ENCODE measurements at places on chromosomes 5 and 9.

DNA sequence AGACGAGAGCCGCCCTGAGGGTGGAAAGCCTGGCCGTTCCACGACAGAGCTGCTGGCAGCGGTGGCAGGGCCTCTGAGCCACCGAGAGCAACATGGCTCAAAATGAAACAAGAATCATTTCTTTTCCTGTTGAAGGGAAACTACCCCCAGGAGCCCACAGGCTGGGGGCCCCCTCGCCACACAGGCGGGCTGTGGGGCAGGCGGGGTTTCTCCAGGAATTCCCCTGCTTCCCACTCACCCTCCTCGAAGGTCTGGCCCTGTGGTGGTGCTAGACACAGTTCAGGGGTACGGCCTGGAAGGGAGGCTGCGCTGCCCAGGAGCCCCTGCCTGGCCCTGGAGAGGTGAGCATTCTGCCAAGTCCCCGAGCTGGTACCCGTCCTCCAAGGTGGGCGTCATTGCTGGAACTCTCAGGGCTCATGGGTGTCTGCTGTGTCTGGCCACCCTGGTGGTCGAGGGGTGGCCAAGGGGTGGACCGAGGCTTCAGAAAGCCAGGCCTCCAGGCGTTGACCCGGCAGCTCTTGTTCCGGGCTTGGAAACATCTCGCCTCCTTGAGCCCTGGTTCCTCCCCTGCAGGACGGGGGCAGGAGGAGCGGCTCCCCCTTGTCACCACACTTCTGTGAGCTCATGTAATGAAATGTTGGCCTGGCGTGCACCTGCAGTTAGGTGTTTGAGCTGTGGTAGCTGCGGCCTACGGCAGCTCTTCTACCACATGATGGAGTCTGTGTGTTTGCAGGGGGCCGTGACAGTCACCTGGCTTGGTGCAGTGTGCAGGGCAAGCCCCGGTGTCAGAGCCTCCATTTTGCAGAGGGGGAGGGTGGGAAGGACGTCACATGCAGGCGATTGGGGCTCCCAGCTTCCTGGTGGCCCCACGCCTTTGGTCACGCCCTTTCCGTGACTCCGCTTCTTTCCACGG lies 65.3 kb downstream of the RXRA start:
- peak; percentile 82 for DNase-seq

GRCh38 chr5:15597804-15598203 lies 97.8 kb downstream of the FBXL7 start:
- DNase-seq, result no peak

- DNase-seq, result no peak
These were observed 507.9 kb upstream of the DAP start for GRCh38 chr5:11268891-11269290.

GRCh38 chr5:62206150-62206829 lies 99.7 kb upstream of the KIF2A start:
- DNase-seq, result no peak

GRCh38 chr5:7671381-7671993 lies 179.4 kb downstream of the CFAP90 start:
- DNase-seq, result no peak

DNA sequence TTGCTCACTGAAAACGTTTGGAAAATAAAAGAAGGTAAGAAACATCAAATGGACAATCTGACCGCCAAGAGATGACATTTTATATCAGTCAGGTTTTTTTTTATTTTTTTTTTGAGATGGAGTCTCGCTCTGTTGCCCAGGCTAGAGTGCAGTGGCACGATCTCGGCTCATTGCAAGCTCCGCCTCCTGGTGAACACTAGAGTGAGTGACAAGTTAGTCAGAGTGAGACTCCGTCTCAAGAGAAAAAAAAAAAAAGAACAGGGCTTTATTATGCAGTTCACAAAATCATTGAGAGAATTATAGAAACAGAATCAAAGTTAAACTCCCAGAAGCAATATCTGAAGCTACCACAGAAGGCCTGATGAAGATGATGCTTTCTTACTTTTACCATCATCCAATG lies 70.1 kb downstream of the DTWD2 start:
- DNase-seq, result no peak

DNA sequence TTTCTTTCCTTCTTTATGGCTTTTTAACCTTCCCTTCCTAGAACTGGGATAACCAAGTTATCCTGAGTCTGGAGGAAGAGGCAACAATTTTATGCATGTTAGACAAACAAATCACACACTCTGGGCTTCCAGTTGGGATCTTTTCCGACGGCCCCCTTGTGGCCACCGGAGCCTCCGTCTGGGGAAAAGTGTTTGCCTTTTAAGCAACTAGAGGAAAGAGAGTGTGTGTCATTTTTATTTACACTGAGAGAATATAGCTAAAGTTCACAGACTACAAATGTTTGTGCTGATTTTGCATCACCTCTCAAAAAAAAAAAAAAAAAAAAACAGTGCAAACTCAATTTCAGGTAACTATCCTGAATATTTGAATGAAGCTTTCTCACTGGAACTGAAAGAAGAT lies 126.2 kb downstream of the SEMA6A start:
- no peak for DNase-seq

DNA sequence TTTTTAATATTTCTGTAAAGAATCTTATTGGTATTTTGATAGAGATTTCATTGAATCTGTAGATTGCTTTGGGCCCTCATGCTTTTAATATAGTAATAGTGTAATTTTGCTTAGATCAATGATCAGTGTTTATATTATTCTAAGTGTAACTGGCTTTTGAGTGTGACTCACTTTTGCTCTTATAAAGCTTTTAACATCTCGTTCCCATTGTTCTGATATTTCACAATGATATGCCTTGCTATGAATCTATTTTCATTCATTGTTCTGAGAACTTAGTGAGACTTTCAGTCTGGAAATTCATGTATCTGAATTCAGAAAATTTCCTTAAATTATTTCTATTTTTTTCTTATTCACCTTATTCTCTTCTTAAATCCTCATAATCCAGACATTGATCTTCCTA lies 13.5 kb upstream of the MAMDC2 start:
- DNase-seq, result no peak

DNA sequence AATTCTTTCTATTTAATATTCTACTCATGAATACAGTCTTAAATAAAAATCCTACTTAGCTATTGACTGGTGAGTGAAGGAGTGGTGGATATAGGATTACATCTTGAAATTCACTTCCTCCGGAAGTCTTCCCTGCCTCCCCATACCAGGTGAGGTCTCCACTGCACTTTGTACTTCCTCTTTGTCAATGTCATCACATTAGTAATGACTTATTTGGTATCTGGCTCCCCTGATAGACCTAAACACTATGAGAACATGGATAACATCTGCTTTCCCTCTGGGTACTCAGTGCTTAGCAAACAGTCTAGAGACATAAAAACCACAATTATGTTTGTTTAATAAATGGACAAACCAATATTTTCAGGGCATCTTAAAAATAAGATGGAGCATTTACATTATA lies 532.1 kb downstream of the PDE4D start:
- no peak for DNase-seq

DNA sequence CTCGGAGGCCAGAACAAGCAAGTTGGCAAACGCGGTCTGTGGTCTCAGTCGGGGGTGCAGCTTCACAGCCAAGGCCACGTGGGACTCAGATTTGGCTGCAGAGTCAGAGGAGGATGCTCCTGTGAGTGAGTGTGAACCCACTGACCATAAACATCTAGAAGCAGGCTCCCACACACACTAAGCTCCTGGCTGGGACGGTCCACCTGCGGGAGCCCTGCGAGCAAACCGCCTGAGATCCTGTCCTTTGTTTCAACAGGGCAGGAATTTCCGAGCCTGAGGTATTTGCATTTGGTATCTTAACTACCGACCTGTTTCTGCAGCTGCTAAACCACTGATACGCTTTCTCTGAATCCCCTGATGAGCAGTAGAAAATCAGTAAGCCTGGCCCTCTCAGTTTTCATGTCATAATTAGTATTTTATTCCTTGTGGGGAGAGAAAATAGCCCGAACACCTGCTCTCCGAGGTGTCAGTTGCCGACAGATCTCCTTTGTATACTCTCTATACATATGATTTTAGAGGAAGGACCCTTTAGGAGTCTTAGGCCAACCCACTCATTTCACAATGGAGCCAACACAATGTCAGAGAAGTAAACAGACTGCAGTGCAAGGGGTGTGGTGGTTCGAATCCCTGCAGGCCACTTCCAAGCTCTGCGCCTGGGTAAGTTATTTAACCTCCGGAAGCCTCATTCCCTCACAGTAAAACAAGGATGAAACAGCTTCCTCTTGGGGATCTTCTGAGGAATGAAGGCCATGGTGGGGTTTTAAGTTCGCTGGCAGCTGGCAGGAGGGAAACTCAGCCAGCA lies 40.9 kb upstream of the PWWP2A start:
- DNase-seq, result no peak

DNA sequence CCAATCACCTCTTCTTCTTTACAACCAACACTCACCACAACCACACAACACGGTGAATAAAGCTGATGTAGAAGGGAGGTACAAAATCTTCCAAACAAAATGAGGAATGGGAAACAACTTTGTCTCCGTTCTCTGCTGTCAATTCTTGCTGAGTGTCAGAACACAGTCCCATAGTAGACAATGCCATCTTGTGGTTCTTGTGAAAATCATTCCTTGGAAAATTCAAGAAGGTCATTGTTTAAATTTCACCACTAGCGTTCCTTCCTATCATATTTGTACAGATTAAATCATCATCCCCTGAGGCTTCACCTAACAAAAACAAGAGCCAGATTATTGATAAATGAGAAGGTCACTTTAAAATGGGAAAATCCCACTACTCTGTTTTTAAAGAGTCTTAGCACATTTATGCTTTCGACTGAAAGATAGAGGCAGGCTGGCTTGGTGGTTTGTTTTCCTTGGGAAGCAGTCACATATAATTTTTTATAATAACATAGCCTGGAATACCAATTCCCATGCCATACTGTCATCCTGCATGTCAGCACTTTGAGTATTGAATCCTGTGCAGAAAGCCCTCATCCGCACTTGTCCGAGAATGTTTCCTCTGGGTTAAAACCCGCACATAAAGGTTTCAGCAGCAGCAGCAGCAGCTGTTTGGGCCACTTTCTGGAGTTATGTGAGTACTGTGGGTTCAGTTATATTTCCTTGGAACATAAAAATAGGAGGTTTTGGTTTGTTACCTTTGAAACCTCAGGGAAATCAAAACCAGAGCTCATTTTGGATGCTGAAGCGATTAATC lies 395.0 kb upstream of the SMARCA2 start:
- no peak for DNase-seq

DNA sequence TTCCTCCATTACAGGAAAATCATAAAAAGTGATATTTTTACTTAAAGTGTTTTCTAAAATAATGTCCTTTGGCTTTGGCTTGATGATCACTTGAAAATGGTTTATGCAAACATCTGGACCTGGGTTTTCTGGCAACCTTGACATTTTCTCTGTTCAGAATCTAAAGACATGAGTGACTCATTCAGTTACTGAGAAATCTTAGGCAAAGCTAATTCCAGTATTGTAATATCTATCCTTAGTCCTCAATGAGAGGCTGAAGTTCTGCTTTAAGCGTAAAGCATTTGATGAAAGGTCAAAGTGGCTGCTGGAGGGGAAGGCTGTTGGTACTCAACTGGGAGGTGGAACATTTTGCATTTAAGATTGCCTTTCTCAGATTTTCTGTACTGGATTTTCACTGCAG lies 2.3 kb downstream of the MAN2A1 start:
- DNase-seq, result no peak

GRCh38 chr9:130124085-130124860 lies 47.9 kb upstream of the NCS1 start:
- DNase-seq, result no peak

DNA sequence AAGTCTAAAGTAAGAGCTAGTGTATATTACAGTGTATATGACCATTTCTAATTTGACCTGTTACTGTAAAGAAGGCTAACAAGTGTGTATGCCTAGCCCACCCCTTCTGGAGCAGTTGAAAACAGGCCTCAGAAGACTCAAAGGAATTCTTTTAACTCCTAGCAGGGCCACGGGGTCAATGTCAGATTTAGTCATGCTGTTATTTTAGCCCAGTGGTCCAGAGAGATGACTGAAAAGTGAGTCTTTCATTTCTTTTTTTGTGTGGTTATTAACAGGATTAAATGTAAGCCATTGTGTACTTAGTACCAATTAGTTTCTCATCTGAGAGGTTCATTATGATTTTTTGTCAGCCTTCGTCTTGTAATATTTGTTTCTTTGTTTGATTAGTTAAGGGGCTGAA lies 24.4 kb downstream of the ZCCHC7 start:
- no peak for DNase-seq

GRCh38 chr9:129665389-129665775 lies at the start of gene PRRX2:
Gene PRRX2, plus strand, starts transcription at chr9:129665647. Its CDS starts 221 bp downstream, at chr9:129665868.
- DNase-seq, result no peak

GRCh38 chr9:113513536-113513935 lies 50.0 kb downstream of the RGS3 start:
- no peak for DNase-seq

GRCh38 chr5:163758283-163758711 lies 252.9 kb downstream of the MAT2B start:
- DNase-seq, result no peak

DNA sequence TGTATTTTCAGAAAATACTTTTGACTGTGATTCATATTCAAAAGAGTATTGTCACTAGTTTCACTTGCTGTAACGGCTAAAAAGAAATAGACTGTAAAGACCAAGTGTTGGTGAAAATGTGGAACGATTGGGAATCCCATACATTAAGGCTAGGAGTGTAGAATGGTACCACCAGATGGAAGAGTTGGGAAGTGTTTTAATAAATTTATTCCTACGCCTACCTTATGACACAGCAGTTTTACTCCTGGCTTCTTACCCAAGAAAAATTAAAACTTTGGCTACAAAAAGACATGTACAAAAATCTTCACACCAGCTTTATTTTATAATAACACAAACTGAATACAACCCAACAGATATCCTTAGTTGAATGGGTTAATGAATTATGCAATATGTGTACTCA lies 256.2 kb downstream of the TAF11L14 start:
- no peak for DNase-seq

- DNase-seq, result no peak
These were observed 73.0 kb downstream of the SLC12A2 start for GRCh38 chr5:128156521-128156920.

DNA sequence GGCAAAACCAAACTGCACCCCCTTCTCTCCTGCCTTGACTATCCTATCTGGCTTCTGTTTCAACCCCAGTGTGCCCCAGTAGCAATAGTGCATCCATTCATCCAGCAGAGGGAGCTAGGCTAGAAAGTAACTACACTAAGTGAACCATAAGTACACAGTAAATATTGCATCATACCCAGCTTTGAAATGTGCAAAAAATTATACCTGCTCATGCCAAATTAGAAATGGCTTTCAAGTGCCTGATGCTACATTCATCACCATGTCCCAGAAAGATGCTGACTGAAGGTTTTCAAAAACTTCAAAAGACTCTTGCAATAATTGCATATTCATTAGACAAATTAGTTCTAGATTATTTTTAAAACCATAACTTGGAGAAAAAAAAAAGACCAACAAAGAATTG lies 153.5 kb downstream of the PRELID2 start:
- DNase-seq, result peak; percentile 30

- no peak for DNase-seq
These were observed 55.8 kb downstream of the PSMB7 start for GRCh38 chr9:124359426-124359825.

Measured in stimulated activated CD4-positive, alpha-beta T cell treated with anti-CD3 and anti-CD28 coated beads, Interleukin-1b, Interleukin-23, amount 100 ng/mL, for 48 hours (primary cell).